COLO829 (cell line): ENCODE measurements at places on chromosomes 12 and 14.
A peak's percentile ranks its signal among the peaks of the same experiment; 100 is the strongest.

- DNase-seq: peak; percentile 48
These were observed 107.7 kb upstream of the CAND1 start for GRCh38 chr12:67161322-67161918.

- no peak for DNase-seq
These were observed 22.3 kb downstream of the PLEKHG3 start for GRCh38 chr14:64726585-64726890.

DNA sequence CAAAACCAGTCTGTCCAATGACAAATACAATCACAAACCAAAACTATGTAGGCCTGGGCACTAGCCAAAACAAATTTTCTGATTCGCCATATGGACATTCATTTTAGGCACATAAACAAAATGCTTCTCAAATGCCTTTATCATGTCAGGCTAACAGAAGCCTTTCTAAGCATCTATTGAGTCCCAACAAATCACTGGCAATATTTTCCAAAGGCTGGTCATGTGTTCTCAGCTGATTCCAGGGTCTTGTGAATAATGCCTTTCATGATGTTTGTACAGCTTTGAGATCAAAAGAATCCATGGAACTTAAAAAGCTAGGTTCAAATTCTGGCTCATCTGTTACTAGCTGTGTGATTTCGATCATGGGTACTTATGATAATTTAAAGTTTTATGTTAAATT, 16.1 kb downstream of the FSCB start:
- DNase-seq: peak; percentile 60

GRCh38 chr12:49336645-49337584, at the start of gene C1QL4:
Gene C1QL4, minus strand, starts transcription at chr12:49337188. Its CDS starts 711 bp downstream, at chr12:49336477.
- peak; percentile 81 for DNase-seq

DNA sequence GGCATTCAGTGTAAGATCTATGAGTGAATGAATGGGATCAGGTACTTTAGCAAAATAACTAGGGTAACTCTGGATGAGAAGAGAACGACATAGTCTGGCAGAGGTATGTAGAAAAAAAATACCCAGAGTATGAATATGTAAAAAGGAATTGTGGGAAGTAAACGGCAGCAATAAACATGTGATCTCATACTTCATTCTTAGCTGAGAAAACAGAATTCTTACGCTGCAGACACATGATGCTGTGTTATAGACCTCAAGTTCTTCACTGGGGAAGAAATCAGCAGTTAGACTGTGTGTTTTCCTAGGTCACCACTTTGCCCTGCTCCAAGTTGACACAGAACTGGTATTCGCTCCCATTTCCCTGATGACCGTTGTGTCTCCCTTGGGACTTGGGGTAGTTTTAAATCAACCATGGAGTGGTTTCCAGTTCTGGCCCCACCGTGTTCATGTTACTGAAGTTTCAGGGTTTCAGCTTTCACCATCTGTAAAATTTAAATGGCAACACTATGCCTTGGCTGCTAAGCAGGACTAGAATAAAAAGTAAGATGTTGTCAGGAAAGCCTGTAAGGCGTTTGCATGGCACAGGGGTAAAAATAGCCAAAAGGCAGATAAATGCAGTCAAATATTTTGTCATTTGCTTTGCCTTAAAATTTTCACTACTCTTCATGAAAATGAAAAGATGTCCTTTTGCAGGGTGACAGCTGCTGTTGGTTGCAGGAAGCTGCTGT, 223.7 kb downstream of the PELI2 start:
- peak; percentile 5 for DNase-seq

DNA sequence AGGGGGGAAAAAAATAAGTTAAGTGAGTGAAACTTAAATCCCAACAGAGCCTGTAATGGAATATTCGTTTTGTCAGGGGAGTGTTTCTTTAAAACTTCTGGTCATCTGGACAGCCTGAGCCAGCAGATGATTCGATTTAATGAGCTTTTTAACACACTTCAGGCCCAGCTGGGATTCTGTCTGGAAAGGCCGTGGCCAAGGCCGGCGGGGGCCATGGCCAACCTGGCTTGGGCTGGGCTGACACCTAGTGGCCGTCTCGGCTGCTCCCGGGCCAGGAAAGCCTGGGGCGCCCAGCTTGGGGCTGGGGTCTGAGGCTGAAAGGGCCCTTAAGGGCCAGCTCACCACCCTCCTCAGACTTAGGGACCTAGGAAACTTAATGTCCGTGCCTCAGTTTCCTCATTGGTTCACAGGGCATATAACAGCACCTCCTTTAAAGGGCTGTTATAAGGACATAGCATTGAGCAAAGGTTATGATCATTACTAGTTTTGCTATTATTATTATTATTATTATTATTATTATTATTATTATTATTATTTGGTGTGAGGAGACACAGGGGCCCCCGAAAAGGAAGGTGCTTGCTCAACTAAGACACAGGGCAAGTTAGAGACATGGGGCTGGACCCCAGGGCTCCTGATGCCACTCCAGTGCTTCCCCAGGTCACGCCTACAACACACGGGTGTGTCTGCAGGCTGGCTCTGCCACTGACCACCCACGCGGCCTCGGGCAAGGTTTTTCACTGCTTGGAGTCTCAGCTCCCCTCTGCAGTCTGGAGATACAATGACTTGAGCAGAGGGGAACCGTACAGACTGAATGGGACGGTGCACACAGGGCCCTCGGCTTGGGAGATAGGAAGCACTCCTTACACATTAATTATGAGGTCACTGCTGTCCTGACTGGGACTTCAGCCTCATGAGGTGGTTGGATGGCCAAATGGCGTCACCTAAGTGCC, 84.0 kb downstream of the SYNE3 start:
- peak; percentile 31 for DNase-seq

DNA sequence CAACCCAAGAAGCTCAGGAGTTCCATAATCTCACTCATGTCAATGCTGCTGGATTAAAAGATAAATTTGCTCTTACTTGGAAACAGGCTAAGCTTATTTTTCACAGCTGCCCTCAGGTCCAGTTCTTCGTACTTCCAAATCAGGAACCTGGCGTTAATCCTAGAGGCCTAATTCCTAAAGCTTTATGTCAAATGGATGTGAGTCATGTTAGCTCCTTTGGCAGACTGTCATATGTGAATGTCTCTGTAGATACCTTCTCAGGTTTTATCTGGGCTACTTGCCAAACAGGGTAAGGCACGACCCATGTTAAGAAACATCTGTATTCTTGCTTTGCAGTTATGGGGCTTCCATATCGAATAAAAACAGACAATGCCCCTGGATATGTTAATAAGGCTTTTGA, 504.6 kb downstream of the ALG10 start:
- no peak for DNase-seq

GRCh38 chr12:18368594-18368993, 107.3 kb downstream of the PIK3C2G start:
- DNase-seq: no peak

GRCh38 chr14:102394717-102395375, 32.1 kb downstream of the TECPR2 start:
- no peak for DNase-seq

- DNase-seq: no peak
These were observed 4.3 kb upstream of the KRT81 start for GRCh38 chr12:52295663-52296062.

DNA sequence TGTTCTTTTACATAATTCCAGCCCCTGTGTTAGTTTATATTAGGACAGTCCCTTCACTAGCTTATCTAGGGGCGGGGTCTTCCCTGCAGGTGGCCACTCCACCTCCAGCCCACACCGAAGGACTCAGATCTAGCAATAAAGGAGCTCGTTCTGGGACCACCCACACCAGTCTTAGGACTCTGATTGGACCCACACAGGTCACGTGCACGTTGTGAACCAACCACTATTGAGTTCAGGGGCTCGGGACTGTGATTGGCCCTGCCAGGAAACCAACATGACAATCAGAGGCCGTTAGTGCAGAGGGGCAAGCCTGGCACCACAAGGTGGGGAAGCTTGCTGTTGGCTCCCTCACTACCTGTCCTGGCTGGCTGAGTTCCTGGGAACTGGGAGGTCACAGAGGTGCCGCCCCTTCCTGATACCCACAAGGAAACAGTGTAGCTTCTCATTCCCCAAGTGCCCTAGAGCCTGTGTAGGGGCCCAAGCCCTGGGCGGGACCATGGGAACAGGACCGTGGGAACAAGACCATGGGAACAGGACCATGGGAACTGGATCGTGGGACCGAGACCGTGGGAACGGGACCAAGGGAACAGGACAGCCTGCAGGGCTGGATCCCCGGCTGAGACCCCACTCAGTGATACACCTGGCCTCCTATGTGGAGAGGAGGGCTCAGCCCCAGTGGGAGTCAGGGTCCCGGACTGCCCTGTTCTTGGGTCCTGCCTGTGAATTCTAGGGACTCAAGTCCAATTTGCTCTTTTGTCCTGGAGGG, 297.8 kb downstream of the ADGRD1 start:
- no peak for DNase-seq

GRCh38 chr12:68761901-68762630, 16.1 kb downstream of the SLC35E3 start:
- no peak for DNase-seq

- DNase-seq: no peak
These were observed 5.7 kb upstream of the INHBE start for GRCh38 chr12:57449375-57449774.

- no peak for DNase-seq
These were observed 2.0 kb upstream of the LRP1-AS start for GRCh38 chr12:57149245-57149900.

- DNase-seq: peak; percentile 12
These were observed 174.6 kb downstream of the ESRRB start for GRCh38 chr14:76550534-76550933.

DNA sequence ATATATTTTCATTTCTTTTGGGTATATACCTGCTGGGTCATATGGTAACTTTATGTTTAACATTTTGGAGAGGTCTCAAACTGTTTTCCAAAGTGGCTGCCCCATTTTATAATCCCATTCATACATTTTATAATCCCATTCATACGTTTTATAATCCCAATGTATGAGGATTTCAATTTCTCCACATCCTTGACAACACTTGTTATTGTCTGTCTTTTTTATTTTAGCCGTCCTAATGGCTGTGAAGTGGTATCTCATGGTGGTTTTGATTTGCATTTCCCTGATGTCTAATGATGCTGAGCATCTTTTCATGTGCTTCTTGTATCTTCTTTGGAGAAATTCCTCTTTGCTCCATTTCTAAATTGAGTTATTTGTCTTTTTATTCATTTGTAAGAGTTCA, 6.7 kb upstream of the CFL2 start:
- no peak for DNase-seq

- no peak for DNase-seq
These were observed 23.5 kb downstream of the SSH1 start for GRCh38 chr12:108833757-108834472.

GRCh38 chr12:10226086-10226485, 13.4 kb downstream of the GABARAPL1 start:
- no peak for DNase-seq

GRCh38 chr12:56804169-56804568, 41.0 kb downstream of the HSD17B6 start:
- no peak for DNase-seq

DNA sequence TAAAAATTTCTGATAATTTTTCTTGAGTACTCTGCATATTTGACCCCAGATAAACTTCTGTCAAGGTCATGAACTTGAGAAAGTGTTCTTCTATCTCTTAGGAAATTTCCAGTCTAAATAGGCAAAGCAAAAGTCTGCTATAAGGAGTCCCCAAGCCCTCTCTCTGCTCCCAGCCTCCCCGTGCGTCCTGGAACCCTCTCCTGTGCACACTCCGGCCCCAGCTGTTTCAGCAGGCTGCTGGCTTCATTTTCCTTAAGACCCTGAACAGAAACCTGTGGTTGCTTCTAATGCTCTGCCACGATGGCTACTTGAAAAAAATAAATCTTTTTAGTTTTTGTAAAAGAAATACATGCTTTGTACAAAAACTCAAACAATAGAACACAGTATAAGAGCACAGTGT, 14.7 kb downstream of the KRT2 start:
- DNase-seq: no peak

GRCh38 chr14:75429562-75429961, 1.7 kb downstream of the JDP2 start:
- peak; percentile 25 for DNase-seq

GRCh38 chr12:85630851-85631250, 205.4 kb downstream of the RASSF9 start:
- no peak for DNase-seq

GRCh38 chr14:76491172-76491930, 115.4 kb downstream of the ESRRB start:
- DNase-seq: no peak

GRCh38 chr12:3670083-3670620, 82.8 kb downstream of the CRACR2A start:
- DNase-seq: no peak

GRCh38 chr14:31806249-31806648, 245.0 kb downstream of the NUBPL start:
- no peak for DNase-seq

DNA sequence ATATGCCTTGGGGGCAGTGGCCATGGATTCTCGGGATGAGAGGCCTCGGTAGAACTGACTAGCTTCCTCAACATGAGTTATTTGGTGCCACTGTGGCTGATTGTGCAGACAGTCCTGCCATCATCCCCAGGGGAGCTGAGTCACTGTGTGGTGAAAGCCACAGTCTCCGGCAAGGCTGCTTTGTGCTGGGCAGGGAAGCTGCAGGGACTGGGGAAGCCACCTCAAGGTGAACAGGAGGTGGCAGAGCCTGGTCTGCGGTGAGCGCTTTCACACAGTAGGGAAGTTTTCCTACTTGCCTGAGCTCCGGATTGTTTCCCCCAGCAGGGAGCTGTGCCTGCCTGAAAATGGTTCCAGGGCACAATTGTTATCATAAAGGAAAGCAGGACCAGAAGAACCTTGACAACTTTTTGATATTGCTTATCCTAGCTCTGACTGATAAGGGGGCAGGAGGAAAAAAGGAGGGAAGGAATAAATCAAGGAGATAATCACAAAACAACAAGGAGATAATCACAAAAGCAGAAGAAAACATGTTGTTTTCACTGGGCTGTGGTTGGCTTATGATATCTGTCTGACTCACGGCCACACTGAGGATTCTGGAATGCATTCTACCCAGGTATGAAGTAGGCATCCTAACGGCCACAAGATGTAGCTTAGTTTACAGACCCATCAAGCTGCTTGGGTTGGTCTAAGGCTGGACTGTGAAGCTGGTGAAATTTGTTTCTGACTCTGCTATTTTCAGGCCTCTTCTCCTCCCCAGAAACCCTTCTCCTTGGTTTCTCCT, 32.2 kb upstream of the GNG2 start:
- peak; percentile 79 for DNase-seq

GRCh38 chr12:127165567-127166392, 1101.2 kb upstream of the TMEM132C start:
- DNase-seq: peak; percentile 83

GRCh38 chr14:20799456-20799891, 3.2 kb downstream of the RNASE1 start:
- DNase-seq: no peak

DNA sequence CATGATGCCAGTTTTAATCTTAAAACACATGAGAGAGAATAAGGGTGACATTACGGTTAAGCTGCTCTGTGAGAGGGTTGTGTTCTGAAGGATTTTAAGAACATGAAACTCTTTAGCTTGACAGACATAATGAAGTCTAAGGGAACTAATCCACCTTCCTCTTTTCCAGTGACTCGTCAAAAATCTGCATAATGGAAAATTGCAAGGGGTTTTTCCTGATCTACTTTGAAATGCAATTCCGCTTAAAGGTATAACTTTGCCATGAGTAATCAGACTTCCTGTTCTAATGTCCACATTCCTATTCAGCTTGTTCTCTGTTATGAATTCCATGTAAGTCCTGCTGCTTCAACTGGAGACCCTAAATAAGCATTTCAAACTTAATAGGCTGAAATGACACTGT, at the start of gene ZNF705A:
Gene ZNF705A (plus strand): TSS at position 171 of the 400 bp plus-strand sequence. CDS start 15,611 bp downstream, outside the sequence.
- peak; percentile 36 for DNase-seq

GRCh38 chr14:35973770-35974169, 147.6 kb downstream of the BRMS1L start:
- DNase-seq: no peak
